ENCODE measurements at places on chromosomes 1 and 21. TPM values are rescaled to one million over a fixed set of nuclear protein-coding genes. Genes with fewer than 3 reads are reported as not detected.

DNA sequence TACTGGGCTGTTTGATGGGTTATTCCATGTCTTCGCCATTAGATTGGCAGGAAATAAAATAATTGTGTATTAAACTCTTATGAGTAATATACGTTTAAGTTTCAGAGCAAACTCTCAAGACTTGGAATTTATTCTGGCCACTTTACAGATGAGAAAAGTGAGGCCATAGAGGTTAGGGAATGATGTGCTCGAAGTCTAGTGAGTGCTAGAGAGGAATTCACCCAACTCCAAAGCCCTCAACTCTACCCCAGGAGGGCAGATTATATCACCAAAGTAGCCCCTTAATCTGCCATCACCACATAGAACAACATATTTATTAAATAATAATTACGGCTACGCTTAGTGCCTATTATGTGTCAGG is 440 bp upstream of the MUL1 start:
- H3K27me3 ChIP-seq = peaks cover 11% of the 10 kb centered on the region
- H3K36me3 ChIP-seq = no peaks in the 10 kb centered on the region
- peak overlapping the region; percentile 78 for H3K4me3 ChIP-seq

DNA sequence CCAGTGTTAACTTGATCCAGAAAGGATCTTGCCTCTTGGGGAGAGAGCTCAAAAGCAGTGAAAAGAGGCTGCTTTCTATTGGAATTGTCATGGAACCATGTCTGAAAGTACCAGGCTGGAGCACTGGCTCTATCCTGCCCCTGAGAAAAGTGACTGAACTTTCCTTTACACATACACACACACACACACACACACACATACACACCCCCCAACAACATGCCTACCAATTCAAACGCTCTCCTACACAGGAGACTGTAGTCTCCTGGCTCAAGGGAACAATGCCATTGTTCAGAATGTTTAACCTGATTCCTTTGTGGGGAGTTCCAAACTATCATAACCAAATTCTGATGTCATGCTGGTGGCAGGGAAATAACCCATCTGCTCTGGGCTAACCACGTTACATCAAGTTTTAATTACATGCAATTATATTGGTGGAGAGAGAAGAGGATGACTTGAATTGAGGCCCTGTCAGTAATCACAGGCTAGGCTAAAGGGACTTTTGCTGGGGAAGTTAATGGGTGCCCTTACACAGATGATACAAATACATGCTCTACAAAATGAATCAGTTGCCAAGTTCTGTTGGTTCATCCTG is 52.3 kb upstream of the DUSP10 start:
- peaks cover 2% of the 10 kb centered on the region for H3K27me3 ChIP-seq
- H3K27ac ChIP-seq = no peak overlapping the region
- no peak overlapping the region for H3K4me3 ChIP-seq
- no peaks in the 10 kb centered on the region for H3K36me3 ChIP-seq

- no peak overlapping the region for H3K27ac ChIP-seq
- no peak for DNase-seq
- peaks cover 7% of the 10 kb centered on the region for H3K4me1 ChIP-seq
- peaks cover 2% of the 10 kb centered on the region for H3K27me3 ChIP-seq
These were observed 134.6 kb upstream of the BARHL2 start for GRCh38 chr1:90851711-90852050.

DNA sequence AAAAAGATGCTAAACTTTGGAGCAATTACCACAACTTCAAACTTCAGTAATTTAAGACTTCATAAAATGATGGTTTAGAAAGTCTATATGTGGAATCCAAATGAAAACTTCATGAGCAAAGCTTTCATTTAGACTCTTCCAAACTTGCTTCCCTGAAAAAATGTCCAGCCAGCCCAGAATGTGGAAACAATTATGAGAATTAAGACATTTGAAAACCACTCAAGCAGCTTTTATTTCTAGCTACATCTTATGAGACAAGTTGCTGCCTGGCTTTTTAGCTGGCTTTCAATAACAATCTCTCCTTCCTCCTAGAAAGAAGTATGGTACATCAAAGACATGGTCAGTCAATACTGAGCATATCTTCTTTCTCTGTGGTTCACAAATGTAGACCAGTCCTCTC is 21.8 kb downstream of the LPAR3 start:
- no peak overlapping the region for H3K27ac ChIP-seq
- DNase-seq = no peak
- no peak overlapping the region for H3K4me3 ChIP-seq
- H3K27me3 ChIP-seq = peaks cover 25% of the 10 kb centered on the region
- no peaks in the 10 kb centered on the region for H3K4me1 ChIP-seq

DNA sequence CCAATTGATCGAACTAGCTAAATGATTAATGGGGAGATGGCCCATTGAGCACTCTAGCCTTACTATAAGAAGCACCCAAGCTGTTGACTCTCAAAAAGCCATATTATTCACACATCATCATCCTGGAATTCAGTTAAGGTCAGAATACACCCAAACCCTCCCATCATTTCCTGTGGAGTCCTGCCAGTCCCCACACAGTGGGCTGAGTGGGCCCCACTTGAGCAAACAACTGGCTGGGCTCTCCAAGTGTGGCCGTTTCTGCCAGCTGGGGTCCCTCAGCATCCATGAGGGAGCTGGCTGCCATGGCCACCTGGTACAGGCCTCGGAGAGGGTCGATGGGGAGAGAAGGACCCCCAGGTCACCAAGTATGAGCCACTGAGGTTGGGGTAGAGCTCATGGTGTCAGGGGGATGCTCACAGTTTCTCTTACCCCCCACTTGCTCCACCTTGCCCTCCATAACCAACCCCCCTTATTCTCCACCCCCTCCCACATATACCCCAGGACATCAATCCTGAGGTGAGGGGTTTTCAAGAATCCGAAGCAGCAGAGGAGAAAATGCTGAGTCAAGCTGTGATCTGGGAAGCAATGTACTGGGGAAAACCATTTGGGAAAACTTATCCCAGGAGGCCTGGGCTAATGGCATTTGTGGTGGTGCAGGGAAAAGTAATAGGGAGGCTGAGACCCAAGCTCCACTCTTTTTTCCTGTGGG is 60.3 kb downstream of the UBE2T start:
- no peaks in the 10 kb centered on the region for H3K36me3 ChIP-seq
- no peaks in the 10 kb centered on the region for H3K27me3 ChIP-seq
- peak overlapping the region; percentile 95 for H3K27ac ChIP-seq
- DNase-seq = no peak

- DNase-seq = no peak
- H3K27me3 ChIP-seq = peaks cover 7% of the 10 kb centered on the region
- H3K4me1 ChIP-seq = no peaks in the 10 kb centered on the region
- H3K4me3 ChIP-seq = no peak overlapping the region
- no peak overlapping the region for H3K27ac ChIP-seq
These were observed 257.5 kb downstream of the LRRC40 start for GRCh38 chr1:69947837-69948236.

DNA sequence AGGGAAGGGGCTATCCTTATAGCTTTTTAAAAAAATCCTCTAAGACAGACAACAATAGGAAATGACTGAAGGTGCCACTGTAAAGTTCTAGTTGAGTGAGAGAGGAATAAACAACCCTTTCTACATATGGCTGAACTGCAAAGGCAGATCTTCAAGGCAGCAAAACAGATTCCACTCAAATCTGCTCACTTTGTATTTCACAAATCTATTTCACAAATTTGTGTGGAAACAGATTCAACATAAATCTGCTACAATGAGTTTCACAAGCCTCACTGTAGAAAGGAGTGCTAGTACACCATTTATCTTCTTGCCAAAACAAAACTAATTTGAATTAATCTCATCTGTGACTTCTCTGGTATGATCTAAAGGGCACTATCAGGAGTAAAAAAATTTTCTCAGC is 451.3 kb downstream of the PLA2G4A start:
- peaks cover under 1% of the 10 kb centered on the region for H3K27me3 ChIP-seq
- no peaks in the 10 kb centered on the region for H3K36me3 ChIP-seq
- H3K4me3 ChIP-seq = no peak overlapping the region
- H3K27ac ChIP-seq = no peak overlapping the region

- no peak for DNase-seq
- no peaks in the 10 kb centered on the region for H3K36me3 ChIP-seq
- H3K4me3 ChIP-seq = no peak overlapping the region
- H3K4me1 ChIP-seq = peaks cover 10% of the 10 kb centered on the region
These were observed 136.4 kb downstream of the SETD4 start for GRCh38 chr21:35923971-35924370.

- no peak overlapping the region for H3K4me3 ChIP-seq
- peaks cover 5% of the 10 kb centered on the region for H3K36me3 ChIP-seq
- DNase-seq = peak; percentile 6
- H3K27ac ChIP-seq = no peak overlapping the region
- H3K4me1 ChIP-seq = no peaks in the 10 kb centered on the region
These were observed 50.1 kb upstream of the PCBP3 start for GRCh38 chr21:45593162-45594022.

DNA sequence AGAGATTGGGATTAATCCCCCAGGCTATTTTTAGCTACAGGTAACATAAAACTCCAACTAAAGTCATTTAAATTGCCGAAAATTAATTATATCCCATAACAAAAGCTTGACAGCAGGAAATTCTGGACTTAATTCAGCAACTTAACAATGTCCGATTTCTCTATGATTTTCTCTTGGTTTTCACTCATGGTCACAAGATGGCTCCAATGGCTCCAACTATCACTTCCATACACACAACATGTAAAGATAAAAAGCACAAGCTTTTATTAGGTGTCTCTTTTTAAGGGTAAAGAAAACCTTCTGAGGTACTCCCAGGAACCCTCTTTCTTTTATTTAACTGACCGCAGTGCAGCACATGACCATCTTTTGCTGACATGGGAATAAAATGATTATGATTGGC is 363.5 kb upstream of the PTBP2 start:
- no peaks in the 10 kb centered on the region for H3K27me3 ChIP-seq
- peaks cover 13% of the 10 kb centered on the region for H3K4me1 ChIP-seq
- DNase-seq = no peak
- H3K4me3 ChIP-seq = no peak overlapping the region

- H3K27me3 ChIP-seq = no peaks in the 10 kb centered on the region
- no peak overlapping the region for H3K4me3 ChIP-seq
- no peak for DNase-seq
- H3K4me1 ChIP-seq = peaks cover 48% of the 10 kb centered on the region
- H3K27ac ChIP-seq = peak overlapping the region; percentile 86
These were observed 235.2 kb upstream of the IRF2BP2 start for GRCh38 chr1:234845097-234845660.

- H3K4me3 ChIP-seq = no peak overlapping the region
- H3K36me3 ChIP-seq = peaks cover 4% of the 10 kb centered on the region
- DNase-seq = no peak
- no peaks in the 10 kb centered on the region for H3K27me3 ChIP-seq
- peaks cover 10% of the 10 kb centered on the region for H3K4me1 ChIP-seq
These were observed 36.7 kb downstream of the ZBTB40 start for GRCh38 chr1:22488319-22488718.

NBPF6 gene
- total RNA-seq = not detected

TLR5 gene
- total RNA-seq = 0.22 TPM

SLC9C2 gene
- total RNA-seq = not detected

FCMR gene
- total RNA-seq = not detected

TMPRSS2 gene
- not detected for total RNA-seq

GPR157 gene
- total RNA-seq = 8.2 TPM

Measured in chondrocyte (in vitro differentiated cells).